ENCODE measurements at places on chromosomes 7 and 10.

DNA sequence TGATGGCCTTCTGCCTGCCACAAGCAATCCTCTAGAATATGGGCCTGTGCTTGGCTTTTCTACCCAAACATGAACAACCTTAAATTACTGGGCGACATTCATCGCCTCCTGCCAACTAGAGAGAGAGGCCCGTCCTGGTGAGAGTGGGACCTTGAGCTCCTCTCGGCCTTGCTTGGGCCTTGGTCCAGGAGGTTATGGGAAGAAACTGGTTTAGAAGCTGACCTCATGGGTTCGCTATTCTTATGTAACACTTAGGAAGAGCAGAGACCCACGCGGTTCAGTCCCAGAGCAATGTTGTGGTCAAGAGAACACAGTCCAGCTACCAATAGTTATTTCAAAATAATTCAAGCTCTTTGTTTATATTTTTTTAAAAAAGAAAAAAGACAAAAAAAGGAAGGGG lies 176.3 kb upstream of the ZNF32 start:
- DNase-seq = peak; percentile 75

DNA sequence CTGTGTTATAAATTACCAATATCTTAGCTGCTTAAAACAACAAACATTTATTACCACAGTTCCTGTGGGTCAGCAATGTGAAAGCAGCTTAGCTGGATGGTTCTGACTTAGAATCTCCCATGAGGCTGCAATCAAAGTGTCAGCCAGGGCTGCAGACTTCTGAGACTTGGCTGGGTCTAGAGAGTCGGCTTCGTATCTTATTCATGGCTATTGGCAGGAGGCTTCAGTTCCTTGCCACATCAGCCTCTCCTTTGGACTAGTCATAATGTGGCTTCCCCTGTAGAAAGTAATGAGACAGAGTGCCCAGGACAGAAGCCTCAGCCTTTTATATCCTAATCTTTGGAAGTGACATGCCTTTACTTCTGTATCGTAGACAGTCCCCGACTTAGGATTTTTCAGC lies 27.3 kb downstream of the RALA start:
- peak; percentile 77 for DNase-seq

DNA sequence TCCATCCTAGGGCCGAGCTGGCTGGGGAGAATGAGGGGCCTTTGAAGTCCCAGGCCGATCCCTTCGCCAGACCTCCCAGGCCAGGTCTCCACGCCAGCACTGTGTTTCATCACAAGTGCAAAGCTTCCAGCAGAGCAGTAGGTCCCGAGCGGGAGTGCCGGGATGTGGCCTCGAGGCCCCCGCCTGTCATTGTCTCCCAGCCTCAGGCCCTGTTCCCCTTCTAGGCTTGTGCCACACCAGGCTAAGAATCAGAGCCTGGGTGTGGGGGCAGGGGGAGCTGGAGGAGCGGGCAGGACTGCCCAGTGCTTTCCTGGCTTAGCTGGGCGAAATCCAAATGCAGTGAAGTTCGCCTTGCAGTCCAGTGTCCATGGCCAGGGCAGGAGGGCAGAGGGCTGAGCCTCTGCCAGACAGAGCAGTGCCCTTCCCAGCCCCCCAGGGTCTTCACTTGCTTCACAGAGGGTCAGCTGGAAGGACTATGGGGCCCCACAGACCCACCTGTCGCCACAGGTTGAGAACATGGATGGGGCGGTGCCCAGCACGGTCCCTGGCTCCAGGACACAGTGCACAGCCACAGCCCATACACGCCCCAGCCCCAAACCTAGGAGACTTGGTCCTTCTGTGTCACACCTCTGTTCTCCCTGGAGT lies 20.2 kb upstream of the PFKFB3 start:
- no peak for DNase-seq

GRCh38 chr7:74627661-74628411 lies 29.7 kb upstream of the GTF2I start:
- DNase-seq = peak; percentile 62

DNA sequence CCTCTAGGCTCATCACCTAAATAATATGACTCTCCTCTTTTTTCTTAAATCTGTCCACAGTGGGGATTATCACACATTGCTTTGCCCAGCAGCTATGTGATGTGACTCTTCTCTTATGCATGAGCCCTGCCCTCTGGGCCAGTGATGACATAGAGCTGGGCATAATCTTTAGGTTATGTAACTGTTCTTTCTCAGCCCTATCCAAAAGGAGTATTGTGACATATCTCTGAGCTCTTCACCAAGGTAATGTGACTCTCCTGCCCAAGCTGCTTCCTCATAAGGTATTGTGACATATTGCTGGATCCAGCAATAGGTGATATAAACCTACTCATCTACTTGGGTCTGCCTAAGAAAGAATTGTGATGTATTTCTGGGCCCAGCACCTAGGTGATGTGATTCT lies 37.7 kb upstream of the ZNF107 start:
- DNase-seq = no peak

- DNase-seq = no peak
These were observed 5.4 kb downstream of the HSPA14 start for GRCh38 chr10:14843327-14843988.

DNA sequence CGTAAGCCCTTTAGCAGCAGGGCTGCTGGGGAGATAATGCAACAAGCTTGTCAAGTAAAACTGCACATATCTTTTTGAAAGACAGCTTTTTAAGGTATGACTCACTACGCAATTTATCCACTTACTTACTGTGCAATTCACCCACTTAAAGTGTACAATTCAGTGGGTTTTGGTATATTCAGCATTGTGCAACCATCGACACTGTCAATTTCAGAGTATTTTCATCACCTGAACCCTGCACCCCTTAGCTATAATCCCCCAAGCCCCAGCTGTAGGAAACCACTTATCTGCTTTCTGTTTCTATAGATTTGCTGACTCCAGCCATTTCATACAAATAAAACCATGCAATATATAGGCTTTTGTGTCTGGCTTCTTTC lies 168.0 kb downstream of the PTPN20 start:
- DNase-seq = no peak
